ENCODE measurements at places on chromosomes 11 and 22.

- DNase-seq = no peak
Measured at GRCh38 chr22:31244046-31244942, 32.2 kb downstream of the LIMK2 start.

- DNase-seq = no peak
Measured at GRCh38 chr11:14417617-14418374, 58.8 kb upstream of the RRAS2 start.

GRCh38 chr22:48925450-48925849 lies 902.2 kb downstream of the BRD1 start:
- DNase-seq = no peak

- no peak for DNase-seq
Measured at GRCh38 chr11:59207988-59208451, 4.7 kb downstream of the MPEG1 start.

- DNase-seq = no peak
Measured at GRCh38 chr11:47415949-47416472, 7.6 kb downstream of the SLC39A13 start.

DNA sequence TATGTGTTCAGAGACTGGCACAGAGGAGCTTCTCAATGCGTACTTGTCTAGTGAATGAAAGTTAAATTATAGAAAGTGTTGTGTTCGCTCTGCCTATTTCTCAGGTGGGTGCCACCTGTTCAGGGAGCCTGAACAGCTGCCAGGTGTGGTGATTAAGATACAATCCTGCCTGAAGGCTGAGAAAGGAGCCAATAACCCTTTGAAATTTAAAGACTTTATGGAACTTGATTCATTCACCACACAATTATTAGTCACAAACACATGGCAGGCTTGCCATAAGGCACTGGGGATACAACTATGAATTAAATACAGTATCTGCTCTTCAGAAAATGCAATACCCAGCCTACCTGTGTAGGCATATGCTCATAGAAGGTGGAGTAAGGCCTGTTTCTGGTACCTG lies 92.9 kb upstream of the AMOTL1 start:
- DNase-seq = no peak

- no peak for DNase-seq
Measured at GRCh38 chr22:39731881-39732555, 161.5 kb downstream of the CACNA1I start.

DNA sequence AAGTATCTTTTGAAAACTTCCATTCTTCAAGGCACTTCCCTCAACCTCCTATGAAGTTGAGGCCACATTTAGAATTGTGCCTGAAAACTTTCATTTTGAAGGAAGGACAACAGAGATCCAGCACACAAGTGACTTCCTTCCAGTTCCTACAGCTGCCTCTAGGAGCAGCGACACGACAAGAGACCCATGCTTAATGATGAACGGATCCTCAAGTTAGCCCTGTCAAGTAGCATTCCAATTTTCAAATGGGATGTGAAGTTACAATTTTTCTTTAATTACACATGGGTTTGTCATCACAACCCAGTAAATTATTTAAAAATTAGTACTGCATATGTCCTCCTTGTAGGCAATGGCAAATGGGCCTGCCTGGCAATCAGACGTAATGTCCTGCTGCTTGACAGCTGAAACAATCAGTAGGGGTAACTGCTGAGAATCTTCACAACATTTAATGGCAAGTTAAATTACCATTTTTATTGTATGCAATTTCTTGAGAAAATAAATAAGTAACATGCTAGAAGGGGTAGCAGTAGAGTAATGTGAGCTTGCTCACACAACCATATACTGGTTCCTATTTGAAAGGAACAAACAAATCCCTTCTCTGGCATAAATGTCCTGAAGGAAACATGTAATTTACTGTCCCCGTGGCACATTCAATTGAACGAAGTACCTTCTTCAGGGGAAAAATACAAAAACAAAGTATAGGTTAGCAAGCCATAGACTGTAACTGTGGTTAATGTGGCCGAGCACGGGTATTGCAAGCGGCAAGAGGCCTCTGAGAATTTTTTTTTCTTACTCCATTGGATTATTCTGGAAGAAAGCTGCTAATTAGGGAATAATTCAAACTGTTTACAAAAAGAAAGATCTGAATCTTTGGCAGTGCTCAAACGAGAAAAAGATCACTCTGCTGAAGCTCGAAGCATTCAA lies 288.3 kb downstream of the CADM1 start:
- DNase-seq = no peak

DNA sequence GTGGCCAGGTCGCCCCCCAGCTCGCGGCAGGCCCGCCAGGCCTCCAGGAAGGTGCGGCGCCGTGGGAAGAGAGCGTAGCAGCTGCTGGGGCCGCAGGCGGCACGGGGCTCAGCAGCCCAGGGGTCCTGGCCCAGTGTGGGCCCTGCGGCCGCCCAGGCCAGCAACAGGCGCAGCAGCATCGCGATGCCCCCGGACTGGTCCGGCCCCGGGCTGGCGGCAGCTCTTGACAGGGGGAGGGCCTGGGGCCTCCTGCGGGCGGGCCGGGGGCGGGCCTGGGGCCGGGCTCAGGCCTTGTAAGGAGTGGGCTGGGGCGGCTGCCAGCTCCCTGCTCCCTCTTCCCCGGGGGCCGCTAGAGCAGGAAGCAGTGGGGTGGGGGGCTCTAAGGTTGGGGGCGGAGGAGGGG lies at the start of gene CD248:
TSS of gene CD248 (minus strand) at position 196 of the 403 bp plus-strand sequence. CDS start at position 179, 17 bp downstream.
- DNase-seq = no peak
